ENCODE measurements at places on chromosomes 13 and 19.

GRCh38 chr13:65913173-65913572, 1317.0 kb downstream of the PCDH9 start:
- peak; percentile 37 for DNase-seq

GRCh38 chr19:5592531-5593342, 25.0 kb upstream of the TINCR start:
- no peak for DNase-seq

DNA sequence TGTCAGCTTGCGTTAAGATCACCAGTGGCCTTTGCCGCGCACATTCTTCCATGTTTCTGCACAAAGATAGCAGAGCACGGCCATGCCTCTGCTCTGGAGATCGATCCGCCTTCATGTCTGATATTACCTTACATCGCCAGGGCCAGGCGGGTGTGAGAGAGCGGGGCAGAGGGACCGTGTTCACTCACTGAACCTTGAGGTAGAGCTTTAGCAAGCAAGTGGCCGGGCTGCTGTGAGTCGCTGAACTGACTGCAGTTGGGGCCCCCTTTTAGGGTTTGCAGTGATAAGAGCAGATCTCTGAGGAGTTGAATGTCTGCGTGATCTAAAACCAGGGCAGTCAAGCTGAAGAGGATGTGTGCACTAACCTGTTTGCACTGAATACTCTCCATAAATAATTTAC, 275.4 kb upstream of the OBI1 start:
- DNase-seq = no peak

- no peak for DNase-seq
Observed at GRCh38 chr13:41502673-41503072, 45.3 kb downstream of the RGCC start.

GRCh38 chr13:76822698-76823267, 63.4 kb downstream of the KCTD12 start:
- no peak for DNase-seq

- DNase-seq = no peak
Observed at GRCh38 chr13:39684531-39685137, 29.2 kb downstream of the COG6 start.

DNA sequence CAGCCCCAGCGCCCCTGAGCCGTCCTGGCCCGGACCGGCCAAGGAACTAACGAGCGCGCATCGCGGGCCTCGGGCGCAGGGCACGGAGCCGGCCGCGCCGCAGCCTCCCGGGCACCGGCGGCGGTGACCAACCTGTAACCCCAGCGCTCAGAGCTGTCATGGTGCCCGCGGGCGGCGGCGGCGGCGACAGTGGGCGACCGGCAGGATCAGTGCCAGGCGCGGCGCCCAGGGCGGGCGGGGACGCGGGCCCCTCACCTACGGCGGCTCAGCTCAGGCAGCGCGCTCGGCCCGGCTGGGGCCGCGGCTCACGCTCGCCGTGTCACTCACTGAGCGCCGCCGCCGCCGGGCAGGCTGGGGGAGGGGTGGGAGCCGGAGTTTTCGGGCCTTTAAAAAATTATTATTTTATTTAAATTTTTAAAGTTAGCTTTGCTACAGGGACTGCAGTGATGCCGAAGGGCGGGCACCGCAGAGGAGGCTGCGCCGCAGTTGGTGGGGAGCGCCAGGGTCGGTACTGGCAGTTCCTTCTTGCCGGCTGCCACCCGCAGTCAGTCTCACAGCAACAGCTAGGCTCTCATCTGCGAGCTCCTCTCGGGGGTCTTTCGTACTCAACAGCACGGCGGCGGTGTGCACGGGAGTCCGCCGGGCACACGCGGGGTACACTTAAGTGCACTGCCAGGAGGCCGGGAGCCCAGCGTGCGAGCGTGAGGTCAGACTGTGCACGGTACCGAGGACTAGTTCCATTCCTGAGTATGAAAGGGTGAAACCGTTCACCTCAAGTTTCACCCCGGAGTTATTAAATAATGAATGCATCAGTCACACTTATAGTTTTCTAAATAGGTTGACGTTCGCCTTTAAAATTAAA, at the start of gene NALCN:
Gene NALCN, minus strand, starts transcription at position 328 of the 862 bp plus-strand sequence. CDS start 17,382 bp downstream, outside the sequence.
- no peak for DNase-seq

- DNase-seq = no peak
Observed at GRCh38 chr19:44714597-44715169, 15.7 kb downstream of the CEACAM16 start.

GRCh38 chr13:84050536-84050935, 168.3 kb upstream of the SLITRK1 start:
- DNase-seq = no peak

GRCh38 chr19:54207676-54207982, 7.0 kb downstream of the RPS9 start:
- DNase-seq = no peak

DNA sequence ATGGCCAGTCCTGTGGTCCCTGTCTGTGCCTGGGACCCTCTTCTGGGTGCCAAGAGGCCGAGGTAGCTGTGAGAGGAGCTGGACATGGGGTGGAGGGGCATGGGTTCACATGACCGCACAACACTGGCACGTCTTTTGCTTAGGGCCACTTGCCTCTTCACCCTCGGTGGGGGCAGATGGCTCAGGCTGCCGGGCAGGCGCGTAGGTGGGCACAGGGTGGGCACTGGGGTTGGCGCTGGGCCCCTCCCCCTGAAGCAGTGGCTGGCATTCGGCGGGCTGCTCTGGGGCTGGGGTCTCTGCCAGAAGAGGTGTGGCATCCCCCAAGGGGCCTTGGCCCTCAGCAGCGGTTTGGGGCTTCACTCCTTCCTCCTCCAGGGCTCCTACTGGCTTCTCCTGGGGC, 8.4 kb downstream of the PALM3 start:
- DNase-seq = no peak

- DNase-seq = no peak
Observed at GRCh38 chr13:112781881-112782361, 92.1 kb downstream of the ATP11A start.

DNA sequence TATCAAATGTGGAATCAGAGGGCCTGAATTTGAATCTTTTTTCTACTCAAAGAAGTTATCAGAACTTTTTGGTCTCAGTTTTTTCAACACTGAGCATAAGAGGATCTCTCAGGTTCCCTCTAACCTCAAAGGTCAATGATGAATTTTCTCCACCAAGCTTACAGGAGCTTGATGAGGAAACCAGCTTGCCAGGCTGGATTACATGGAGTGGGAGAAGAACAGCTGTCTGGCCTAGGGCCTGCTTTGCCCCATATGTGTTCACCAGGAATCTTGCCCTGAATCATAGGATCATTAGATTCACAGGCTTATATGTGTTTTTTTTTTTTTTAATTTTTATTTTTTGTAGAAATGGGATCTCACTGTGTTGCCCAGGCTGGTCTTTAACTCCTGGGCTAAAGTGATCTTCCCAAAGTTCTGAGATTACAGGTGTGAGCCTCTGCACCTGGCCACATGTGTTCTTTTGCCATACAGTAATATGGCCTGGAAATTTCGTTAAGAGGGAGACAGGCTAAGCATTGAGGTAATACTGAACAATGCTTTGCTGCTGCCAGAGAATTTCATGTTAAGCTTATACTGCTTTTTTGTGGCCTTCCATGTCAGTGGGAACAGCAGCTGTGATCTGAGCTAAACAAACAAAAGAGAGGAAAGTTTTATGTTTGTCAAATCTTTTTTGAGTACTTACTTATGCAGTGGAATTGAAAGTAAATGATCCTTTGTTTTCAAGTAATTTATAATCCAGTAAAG, 110.6 kb downstream of the DNAJC3 start:
- no peak for DNase-seq

DNA sequence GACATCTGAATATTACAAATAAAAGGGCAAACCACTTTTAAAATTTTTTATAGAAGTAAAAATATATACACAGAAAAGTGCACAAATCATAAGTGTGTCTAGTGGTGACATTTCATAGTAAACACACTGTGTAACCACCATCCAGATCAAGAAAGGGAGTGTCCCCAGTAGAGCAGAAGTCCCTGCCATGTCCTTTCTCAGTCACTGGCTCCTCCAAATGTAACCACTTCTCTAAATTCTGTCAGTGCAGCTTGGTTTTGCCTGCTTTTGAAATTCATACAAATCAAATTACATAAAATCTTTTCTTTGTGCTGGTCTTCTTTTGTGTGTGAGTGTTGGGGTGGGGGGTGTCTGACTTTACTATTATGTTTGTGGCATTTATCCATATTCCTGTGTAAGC, 116.5 kb downstream of the RBM26 start:
- DNase-seq = no peak

- no peak for DNase-seq
Observed at GRCh38 chr13:28510066-28510465, 15.1 kb upstream of the FLT1 start.

DNA sequence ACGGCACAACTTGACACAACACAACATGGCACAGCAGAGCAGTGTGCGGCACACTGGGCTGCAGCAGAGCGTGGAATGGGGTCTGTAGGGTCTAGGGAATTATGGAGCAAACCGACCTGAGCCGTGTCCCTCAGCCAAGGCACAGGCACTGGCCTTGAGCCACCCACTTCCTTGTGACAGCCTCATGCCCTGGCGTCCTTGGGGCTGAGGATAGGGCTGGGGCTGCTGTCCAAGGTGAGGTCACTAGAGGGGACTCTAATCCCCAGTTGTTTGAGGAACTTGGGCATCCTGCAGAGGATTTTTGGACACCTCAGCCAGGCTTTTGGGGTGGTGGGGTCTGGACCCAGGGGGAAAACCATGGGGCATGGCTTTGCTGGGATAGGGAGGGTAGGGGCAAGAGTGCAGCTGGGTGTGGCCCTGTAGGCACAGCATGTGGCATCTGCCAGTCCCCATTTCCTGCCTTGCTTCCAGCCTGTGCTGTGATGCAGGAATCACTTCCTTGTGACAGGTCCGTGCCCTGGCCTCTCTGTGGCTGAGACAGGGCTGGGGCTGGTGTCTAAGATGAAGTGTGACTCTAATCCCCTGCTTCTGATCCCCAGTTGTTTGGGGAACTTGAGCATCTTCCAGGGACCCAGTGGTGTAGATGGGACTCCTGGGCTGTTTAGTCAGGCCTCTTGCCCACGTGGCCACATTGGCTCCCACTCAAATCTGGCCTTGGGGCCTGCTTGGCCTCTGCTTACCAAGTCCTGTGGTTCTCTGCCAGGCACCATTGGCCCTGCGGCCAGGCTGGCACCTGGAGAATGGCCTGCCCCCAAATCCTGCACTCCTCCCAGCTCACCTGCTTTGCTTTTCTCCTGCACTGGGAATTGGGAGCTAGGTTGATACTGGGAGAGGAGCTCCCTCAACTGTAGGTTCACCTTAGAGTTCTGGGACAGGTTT, 78.5 kb downstream of the SCGB2B2 start:
- DNase-seq = no peak

DNA sequence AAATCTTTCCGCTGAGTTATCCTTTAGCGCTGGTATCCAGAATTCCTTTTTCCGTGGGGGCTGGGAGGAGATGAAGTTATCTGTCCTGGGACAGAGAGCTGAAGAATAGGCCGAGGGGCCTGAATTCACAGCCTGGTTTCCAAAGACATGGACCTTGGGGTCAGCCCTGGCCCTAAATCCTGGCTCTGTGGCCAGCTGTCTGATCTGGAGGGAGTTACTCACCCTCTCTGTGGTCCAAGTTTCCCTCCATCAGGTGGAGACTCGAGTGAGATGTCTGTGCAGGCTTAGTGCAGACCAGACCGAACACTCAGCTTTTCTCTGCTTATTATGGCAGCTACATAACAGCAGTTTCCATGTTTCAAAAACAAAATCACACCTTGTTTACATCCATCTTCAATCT, 59.6 kb downstream of the CDADC1 start:
- DNase-seq = no peak

DNA sequence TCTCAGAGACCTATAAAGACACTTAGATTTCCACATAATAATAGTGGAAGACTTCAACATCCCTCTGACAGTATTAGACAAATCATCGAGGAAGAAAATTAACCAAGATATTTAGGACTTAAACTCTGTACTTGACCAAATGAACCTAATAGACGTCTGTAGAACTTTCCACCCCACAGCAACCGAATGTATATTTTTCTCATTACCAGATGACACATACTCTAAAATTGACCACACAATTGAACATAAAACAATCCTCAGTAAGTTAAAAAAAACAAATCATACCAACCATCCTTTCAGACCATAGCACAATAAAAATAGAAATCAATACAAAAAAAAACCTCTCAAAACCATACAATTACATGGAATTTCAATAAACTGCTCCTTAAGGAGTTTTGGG, 201.0 kb downstream of the POSTN start:
- DNase-seq = no peak

- DNase-seq = no peak
Observed at GRCh38 chr19:12834566-12834943, at the start of gene RTBDN. TSS of gene RTBDN (minus strand) at chr19:12834579. CDS start at chr19:12829979, 4,600 bp downstream.

All from kidney epithelial cell (primary cell).